ENCODE measurements at places on chromosomes 6 and 20.

GRCh38 chr20:53083411-53083810 is 111.3 kb downstream of the TSHZ2 start:
- no peak for DNase-seq

DNA sequence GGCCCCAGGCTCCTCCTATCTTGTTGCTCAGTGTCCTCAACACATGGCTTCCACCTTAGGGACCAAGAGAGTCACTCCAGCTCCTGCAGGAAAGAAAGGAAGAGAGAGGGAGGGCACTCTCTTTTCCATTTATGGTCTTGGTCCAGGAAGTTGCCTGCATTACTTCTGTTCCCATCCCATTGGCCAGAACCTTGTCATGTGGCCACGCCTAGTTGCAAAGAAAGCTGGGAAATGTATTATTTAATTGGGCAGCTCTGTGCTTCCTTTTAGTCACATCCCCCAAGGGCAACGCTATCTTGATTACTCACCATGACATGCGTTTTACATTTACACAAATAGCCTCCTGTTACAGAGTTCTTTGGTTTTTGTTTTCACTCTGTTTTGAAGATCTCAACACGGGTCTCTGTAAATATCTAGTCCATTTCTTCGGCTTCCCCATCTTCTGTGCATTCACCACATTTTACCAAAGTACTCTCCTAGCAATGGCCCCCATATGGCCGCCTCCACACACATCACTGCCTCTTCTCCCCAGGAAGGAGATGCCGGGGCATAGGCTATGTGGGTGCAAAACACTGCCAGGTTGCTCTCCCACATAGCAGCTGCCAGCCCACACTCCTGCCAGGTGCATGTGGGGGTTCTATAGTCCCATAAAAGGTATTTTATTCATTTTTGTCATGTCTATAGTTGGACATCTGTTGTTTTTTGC is 35.7 kb upstream of the ZMYND8 start:
- DNase-seq: peak; percentile 95

GRCh38 chr6:87837444-87837843 is 135.4 kb upstream of the AKIRIN2 start:
- DNase-seq: no peak

- DNase-seq: no peak
These were observed 968 bp downstream of the PHF3 start for GRCh38 chr6:63636518-63637021.

- DNase-seq: peak; percentile 62
These were observed 102.6 kb upstream of the GJE1 start for GRCh38 chr6:142030115-142030619.

DNA sequence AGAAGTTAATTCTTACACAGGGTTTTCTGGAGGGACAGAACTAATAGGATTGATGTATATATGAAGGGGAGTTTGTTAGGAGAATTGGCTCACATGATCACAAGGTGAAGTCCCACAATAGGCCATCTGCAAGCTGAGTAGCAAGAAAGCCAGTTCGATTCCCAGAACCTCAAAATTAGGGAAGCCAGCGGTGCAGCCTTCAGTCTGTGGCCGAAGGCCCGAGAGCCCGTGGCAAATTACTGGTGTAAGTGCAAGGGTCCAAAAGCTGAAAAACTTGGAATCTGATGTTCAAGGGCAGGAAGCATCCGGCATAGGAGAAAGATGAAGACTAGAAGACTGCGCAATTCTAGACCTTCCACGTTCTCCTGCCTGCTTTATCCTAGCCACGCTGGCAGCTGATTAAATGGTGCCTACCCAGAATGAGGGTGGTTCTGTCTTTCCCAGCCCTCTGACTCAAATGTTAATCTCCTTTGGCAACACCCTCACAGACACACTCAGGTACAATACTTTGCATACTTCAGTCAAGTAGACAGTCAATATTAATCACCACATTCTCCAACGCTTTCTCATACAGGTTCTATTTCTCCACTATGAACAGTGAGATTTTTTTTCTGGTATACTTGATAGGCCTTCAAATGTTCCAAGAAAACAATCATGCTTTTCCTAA is 357.0 kb downstream of the LAMA2 start:
- peak; percentile 27 for DNase-seq

- no peak for DNase-seq
These were observed 24.0 kb upstream of the NPBWR2 start for GRCh38 chr20:64131406-64131805.

- DNase-seq: no peak
These were observed 51.3 kb downstream of the PSMG4 start for GRCh38 chr6:3310051-3310448.

DNA sequence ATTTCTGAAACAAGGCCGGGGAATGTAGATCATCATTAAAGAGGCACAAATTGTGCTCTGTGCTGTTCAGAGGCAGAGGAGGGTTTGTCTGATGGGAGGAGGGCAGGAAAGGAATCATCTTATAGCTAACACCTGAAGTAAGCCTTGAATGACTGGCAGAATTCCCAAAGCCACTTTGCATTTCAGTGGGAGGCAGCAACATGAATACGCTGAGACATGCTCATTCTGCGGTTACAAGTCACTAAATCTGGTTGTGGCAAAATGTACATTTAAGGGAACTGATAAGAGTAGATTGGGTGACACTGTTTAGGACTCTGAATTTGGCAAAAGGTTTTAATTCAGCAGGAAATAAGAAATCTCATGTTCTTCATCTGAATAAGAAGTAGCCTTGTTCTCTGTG is 4.4 kb upstream of the COL19A1 start:
- no peak for DNase-seq

GRCh38 chr6:112482373-112482772 is 135.2 kb downstream of the RFPL4B start:
- DNase-seq: peak; percentile 81

DNA sequence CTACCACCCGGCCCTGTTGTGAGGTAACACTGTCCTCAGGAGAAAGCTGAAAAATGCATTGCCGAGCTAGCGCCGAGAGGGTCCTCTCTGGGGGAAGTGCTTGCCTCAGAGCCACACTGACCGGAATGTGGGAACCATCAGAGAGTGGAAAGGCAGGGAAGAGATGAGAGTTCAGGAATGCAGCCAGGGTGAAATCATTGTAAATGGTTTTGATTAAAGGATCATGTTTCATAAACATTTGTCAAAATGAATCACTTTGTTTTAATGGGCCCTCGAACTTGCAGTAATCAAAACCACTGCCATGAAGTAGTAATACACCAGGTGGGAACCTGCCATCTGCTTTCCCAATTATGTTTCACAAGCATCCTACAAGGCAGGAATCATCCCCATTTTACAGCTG is 16.9 kb upstream of the IL17F start:
- peak; percentile 55 for DNase-seq

- peak; percentile 35 for DNase-seq
These were observed 130.0 kb upstream of the UST start for GRCh38 chr6:148616841-148617240.
